ENCODE measurements at places on chromosomes 4 and X.

DNA sequence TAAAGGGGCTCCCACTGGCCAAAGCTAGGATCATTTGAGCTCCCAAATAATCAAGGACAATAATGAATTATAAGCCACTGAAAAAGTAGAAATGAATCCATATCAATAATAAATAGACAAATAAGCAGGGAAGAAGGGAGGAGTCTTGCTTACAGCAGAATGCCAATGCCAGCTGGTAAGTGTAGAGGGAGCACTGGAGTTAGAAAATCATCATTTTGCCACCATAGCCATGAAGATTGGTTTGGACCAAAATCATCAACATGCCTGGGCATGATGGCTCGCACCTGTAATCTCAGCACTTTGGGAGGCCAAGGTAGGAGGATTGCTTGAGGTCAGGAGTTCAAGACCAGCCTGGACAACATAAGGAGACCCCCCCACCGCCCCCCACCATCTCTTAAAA, 20.4 kb upstream of the SH3KBP1 start:
- no peak for DNase-seq

DNA sequence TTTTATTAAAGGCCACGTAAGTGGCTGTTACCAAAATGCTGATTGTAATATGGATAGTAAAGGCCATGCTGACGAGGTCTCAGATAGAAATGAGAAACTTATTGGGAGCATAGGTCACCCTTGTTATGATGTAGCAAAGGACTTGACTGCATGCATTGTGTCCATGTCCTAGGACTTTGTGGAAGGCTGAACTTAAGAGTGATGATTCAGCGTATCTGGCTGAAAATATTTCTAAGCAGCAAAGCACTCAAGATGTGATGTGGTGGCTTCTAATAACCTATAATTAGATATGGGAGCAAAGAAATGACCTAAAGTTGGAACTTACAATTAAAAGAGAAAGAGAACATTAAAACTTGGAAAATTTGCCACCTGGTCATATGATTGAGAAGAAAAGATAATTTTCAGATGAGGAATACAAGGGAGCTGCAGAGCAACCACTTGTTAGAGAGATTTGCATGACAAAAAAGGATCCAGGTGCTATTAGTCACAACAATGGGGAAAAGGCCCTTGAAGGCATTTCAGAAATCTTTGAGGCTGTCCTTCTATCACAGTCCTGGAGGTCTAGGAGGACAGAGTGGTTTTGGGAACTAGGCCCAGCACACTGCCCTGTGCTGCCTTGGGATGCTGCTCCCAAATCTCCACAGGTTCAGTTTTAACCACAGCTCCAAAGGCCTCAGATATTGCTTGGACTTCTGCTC, 793.7 kb upstream of the LCORL start:
- no peak for DNase-seq

GRCh38 chr4:38867478-38868058, at the start of gene FAM114A1:
Gene FAM114A1, plus strand, starts transcription at chr4:38867806. Its CDS starts 10,273 bp downstream, at chr4:38878079.
- no peak for DNase-seq

DNA sequence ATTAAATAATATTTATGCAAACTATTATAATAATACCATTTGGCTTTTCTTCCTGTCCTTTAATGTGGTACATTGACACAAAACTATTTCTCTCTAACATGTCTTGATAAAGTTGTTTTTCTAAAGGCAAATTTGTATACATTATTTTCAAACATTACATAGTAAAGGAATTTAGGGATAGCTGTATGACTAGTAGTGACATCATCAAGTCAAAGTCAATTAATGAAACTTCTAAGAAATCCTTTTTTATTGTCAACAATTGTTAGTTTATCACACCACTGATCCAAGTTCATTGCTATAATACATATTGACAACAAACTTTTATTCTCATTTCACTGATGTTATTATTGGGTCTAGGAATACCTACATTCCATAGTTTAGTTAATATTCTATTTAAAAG, 68.4 kb downstream of the TBCK start:
- DNase-seq, result no peak

- DNase-seq, result no peak
Observed at GRCh38 chr4:74423104-74423503, 21.8 kb upstream of the AREG start.

DNA sequence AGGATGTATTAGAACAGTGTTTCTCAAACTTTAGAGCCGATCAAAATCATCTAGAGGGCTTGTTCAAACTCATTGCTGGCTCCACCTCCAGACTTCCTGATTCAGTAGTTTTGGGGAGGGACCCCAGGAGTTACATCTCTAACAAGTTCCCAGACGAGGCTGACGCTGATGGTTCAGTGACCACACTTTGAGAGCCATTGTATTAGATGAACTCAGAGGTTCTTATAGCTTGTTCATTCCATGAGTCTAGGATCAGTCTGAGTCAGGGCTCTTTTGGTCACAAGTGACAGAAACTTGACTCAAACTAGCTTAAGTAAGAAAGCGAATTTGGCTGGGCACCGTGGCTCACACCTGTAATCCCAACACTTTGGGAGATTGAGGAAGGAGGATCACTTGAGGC, 11.5 kb upstream of the ADGRG2 start:
- no peak for DNase-seq

- no peak for DNase-seq
Observed at GRCh38 chrX:11770320-11770719, 12.3 kb downstream of the MSL3 start.

GRCh38 chrX:70454441-70455365, 10.1 kb downstream of the DLG3 start:
- DNase-seq, result no peak

- no peak for DNase-seq
Observed at GRCh38 chr4:36385951-36386571, 104.6 kb downstream of the DTHD1 start.

DNA sequence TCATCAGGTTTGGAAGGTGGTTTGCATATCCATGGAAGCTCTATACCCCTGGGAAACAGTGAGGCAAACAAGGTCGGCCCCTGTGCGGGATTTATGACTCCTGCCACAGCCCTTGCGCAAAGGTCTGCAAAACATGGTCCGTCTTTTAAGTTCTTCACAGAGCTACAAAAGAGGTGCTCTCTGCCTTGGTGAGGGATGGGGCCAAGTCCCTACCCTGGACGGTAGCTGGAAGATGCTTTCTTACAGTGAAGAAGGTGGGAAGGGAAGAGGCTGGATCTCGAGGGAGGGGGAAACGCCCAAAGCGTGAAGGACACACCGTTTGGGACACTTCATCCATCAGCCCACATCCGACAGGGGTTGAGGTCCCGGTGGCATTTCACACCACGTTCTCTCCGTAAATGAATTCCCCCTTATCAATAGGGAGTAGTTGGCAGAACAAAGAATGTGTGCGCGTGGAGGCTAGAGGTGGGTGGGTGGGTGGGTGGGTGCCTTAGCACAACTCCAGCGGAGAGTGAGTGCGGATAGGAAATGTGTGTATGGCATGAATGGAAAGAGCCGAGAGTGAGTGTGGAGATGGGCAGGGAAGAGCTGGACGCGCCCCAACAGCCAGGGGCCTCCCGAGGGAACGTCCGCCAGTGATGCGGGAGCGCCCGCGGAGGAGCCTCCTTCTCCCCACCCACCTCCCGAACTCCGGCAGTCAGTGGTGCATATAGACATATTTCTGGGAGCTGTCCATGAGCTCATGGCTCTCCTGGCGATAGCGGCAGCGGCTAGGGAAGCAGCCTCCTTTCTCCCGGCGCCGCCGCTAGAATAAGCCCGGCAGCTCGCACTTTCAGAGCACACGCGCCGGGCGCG, 68.3 kb downstream of the LARP7 start:
- no peak for DNase-seq

GRCh38 chr4:541271-541670, 34.8 kb downstream of the TMEM271 start:
- DNase-seq, result no peak

DNA sequence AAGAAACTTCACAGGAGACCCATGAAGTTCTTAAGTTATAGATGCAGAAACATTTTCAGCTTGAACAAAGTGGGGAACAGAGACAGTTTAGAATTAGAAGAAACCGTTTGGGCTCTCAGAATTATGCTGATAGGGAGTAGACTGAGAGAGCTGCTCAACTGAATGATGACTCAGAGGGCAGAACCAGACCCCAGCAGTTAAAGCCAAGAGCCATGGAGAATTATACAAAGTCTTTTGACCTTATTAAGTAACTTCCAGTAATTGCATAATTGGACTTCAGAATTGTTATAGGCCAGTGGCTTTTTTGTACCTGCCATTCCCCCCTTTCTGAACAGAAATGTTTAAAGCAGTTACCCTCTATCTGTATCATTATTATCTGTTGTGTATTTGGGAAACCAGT, 642.1 kb downstream of the CCSER1 start:
- no peak for DNase-seq

DNA sequence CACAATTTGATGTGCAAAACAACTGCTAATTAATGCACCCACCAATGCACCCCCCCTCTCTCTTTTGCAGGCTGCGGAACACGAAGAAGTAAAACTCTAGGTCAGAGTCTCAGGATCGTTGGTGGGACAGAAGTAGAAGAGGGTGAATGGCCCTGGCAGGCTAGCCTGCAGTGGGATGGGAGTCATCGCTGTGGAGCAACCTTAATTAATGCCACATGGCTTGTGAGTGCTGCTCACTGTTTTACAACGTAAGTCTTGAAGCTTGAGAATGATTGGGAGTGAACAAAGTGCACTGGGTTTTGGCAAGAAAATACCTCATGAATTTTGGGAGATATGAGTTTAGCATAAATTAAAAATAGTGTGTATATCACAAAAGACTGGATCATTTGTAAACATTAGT, 28.9 kb downstream of the TMPRSS11E start:
- no peak for DNase-seq

DNA sequence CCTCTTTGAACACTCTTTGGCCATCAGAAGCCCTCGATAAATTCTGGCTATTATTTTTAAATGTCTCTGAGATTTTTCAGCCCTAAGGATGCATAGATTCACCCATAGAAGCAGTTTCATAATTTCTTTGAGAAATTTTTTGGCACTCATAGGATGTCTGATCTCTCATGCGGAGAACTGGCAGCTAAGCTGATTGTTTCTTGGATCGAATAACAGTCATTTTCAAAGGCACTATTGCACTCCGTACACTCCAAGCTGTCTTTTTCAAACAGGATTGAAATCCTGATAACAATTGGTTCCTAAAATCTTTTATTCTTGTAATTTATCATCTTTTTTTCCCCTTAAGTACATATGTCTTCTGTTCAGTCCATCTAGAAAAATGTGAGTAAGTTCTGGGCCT, 411.9 kb downstream of the SPOCK3 start:
- DNase-seq, result no peak

DNA sequence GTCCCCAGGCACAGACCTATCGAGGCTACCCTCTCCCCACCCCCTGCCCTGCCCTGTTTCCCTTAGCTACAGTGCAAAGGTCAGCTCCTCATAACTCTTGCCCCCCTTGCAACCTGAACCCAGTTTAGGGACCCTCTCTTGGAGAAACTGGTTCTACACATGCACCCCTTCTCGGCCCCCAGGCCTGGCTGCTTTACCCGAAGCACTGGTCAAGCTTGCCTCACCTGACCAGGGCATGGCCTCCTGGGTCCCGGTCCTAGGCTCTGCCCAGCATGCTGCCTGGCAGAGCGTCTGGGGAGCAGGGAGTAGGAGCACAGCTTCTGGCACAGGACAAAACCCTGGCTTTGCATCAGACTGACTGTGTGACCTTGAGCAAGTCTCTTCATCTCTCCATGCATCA, 28.0 kb downstream of the ZNF185 start:
- DNase-seq, result no peak

GRCh38 chrX:44071070-44071645, 98.0 kb upstream of the NDP start:
- DNase-seq, result no peak

DNA sequence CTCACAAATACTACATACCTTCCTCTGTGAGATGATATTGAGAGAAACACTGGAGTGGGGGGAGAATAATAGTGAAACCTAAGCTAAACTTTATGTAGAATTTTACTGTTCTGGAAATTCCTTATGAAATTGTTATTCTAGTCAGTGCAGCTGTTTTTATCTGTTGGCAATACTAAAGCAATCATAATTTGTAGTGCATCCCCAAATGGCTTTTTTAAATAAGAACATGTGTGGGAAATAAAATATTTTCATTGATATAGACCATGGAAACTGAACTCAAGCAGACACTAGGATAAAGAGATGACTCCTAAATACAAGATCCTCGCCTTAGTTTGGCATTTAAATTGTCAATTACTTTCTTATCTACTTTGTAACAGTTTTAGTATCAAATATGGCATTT, 51.1 kb downstream of the SEC24D start:
- DNase-seq, result no peak

DNA sequence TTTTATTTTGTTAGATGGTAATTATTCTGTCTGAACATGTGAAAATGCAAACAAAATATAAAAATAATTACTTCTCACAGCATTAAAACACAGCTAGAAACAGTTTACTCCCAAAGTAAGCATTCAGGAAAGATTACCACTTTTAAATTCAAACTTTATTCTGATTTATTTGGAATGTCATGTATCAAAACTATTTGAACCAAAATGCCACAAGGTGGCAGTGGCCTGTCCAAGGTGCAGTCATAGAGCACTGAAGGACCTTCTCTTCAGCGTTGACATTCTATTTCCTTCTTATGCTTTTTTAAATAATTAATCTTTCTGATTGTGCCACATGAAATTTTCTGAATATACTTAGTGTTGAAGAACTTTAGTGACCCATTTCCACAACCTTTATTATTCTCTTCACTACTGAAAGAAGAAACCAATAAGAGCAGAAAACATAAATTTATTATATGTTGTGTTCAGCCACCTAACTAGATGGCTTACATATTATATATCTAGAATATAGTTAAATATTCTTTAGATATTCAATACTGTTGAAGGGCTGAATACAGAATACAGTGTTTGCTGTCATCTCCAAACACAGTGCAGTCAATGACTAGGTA, 283.6 kb downstream of the CFAP299 start:
- DNase-seq, result no peak

GRCh38 chr4:15043226-15043625, 40.9 kb downstream of the CPEB2 start:
- no peak for DNase-seq

DNA sequence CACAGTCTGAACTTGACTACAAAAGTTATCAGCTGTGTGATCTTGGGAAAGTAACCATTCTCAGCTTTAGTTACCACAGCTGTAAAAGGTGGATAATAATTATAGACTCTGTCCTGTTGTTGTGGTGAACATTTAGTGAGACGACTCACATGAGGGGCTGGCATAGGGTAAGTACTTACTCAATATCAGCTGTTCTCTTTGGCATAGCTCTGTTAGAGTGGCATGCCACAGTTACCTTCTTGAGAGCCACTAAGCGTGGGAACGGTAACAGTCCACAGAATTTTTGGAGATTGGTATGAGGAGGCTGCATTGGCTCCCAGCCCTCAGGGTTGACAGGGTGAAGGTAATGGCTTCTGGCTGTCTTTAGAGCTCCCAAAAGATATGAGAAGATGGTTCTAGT, 13.2 kb upstream of the HAND2 start:
- no peak for DNase-seq
